ENCODE measurements at places on chromosomes 2 and 18.

DNA sequence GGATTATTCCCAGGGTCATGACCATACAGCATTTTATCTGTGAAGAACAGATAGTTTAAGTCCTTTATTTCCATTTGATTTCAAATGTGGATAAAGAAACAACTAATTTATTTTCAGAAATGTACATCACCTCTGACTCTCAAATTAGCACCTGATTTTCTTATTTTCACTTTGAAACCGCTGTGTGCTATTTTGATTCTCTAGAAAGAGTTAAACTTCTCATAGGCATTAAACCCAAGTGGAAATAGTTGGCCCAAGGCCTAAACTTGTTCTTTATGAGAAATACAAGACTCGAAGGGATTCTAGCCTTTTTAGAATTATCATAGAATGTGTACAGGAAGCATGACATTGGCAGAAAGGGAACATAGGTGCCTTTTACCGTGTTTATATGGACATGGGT, 41.5 kb upstream of the LTBP1 start:
- no peak for DNase-seq

- no peak for DNase-seq
Measured at GRCh38 chr2:100260712-100261620, 61.3 kb downstream of the LONRF2 start.

DNA sequence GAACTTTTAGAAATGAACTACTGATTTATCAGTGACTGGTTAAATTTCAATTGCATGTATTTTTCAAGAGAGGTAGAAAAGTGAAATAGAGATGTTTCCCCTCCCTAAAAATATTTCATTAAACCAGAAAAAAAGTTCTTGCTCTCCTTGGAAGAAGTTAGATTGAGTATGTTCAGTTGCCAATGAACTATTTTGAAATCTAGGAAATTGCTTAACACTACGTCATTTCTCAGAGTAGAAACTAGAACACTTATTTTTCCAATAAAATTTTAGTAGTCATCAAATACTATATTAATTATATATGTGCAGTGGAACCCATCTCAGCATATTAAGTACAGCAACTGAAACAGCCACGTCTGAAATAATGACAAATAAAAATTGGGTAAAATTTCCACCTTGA, 51.8 kb upstream of the STAT1 start:
- no peak for DNase-seq

DNA sequence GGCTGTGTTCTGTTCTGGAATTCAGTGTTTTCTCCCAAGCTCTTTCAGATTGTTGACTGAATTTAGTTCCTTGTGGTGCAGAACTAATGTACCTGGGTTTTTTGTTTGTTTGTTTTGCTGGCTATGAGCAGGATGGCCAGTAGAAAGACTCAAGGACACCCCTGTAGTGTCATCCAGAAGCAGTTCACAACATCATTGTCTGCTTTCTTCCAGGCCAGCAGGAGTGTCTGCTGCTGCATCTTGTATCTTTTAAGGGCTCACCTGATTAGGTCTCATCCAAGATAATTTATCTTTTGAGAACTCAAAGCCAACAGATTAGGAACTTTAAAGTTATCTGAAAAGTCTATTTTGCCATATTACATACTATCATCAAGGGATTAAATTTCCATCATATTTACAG, 318.5 kb upstream of the MC4R start:
- DNase-seq: no peak

GRCh38 chr2:218635719-218636118, 23.7 kb downstream of the ZNF142 start:
- DNase-seq: no peak

DNA sequence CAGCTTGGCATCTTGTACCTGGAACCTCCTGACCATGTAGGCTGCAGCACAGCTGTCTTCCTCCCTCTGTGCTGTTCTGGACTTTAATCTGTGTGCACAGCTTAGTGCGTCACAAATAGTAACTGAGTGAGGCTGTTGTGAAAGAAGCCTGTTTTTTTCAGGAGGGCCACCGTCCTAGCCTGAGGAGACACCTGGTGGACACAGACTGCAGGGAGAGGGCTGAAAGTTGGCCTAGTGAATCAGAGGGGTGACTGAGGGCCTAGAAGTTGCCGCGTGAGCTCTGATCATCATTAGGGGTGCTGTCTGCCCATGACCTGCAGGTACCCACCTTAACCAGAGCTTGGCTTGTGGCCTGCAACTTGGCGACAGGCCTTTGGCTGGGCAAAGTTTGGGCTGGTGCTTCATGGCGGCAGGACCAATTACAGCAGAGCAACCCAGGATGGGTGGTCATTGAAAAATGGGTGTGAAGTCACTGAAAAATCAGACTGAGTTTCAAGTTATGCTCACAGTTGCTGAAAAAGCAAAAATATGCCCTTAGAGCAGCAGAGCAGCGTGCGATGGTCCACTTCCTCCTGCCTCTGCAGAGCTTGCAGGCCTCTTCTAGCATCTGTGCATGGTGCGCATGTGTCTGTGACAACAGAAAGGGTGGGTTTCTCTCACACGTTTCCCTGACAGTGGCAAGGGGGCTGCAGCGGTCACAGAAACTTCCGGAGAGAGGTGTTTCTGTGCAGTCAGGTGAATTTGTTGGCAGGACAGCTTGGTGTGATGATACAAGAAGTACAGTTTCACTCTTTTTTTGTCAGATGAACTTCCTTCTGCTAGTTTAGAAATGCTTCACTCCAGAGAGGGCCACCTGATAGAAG, 9.6 kb downstream of the GDF7 start:
- DNase-seq: no peak

Measured in stimulated activated CD4-positive, alpha-beta T cell treated with anti-CD3 and anti-CD28 coated beads, TNF-alpha, amount 100 ng/mL, for 1 hour (primary cell).